ENCODE measurements at places on chromosomes 12 and 14.

DNA sequence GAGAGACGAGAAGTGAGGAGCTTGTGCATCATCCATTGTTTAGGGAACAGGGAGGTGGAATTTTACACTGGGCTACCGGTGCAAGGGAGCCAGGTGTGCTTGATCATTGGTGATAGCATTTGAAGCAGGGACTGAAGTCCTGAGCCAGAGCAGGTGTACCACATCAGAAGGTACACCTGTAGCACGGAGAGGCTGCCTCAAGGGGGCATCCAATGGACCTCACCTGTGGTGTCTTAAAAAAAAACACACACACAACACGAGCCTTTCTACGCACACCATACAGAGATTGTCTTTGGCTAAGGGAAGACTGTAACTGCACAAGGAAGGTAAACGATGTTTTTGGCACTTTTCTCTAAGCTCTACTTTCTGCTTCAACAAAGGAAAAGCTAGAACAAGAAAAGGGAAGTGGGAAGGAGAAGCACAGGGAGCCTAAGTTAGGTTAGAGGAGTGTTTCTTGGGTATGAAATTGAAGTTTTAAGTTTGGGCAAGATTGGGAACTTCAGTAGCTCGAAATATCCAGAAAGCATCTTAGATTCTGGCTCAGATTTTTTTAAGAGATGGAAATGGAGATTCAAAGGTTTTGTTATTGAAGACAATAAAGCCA lies 334.3 kb upstream of the FBXO33 start:
- no peak for DNase-seq

GRCh38 chr12:75751769-75752471 lies 240.5 kb upstream of the KRR1 start:
- DNase-seq, result no peak

DNA sequence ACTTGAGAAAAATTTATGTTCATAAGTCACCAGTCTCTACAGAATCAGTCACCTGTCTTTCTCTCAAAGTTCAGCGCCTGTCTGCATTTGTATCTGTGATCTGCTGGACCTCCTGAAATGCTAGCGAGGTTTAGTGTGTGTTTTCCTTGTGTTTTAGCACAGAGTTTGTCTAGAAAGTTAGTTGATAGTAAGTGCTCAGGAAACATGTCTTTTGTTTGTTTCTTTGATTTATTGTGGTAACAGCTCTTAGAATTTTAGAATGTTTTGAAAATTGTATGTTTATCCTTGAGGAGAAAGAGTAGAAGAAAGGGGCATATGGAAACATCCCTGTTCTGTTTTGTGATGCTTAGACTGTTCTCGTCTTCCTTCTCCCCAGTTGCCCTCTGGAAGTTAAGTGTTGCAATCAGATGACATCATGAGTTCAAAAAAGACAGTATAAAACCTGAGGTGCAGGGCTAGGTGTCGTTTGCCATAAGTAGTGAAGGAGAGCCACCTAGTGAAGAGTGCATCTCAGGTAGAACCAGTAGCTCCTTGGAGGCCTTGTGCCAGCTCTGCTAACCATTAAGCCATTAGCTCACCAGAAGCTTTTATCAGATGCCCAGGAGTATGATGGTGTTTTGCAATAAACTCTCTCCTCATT lies 44.8 kb downstream of the FBXW8 start:
- DNase-seq, result no peak

- DNase-seq, result no peak
Observed at GRCh38 chr12:66624806-66625205, 54.1 kb downstream of the GRIP1 start.

GRCh38 chr12:75996861-75997447 lies 34.6 kb downstream of the PHLDA1 start:
- no peak for DNase-seq

GRCh38 chr14:104973135-104973384 lies 5.1 kb downstream of the AHNAK2 start:
- DNase-seq, result peak; percentile 73

DNA sequence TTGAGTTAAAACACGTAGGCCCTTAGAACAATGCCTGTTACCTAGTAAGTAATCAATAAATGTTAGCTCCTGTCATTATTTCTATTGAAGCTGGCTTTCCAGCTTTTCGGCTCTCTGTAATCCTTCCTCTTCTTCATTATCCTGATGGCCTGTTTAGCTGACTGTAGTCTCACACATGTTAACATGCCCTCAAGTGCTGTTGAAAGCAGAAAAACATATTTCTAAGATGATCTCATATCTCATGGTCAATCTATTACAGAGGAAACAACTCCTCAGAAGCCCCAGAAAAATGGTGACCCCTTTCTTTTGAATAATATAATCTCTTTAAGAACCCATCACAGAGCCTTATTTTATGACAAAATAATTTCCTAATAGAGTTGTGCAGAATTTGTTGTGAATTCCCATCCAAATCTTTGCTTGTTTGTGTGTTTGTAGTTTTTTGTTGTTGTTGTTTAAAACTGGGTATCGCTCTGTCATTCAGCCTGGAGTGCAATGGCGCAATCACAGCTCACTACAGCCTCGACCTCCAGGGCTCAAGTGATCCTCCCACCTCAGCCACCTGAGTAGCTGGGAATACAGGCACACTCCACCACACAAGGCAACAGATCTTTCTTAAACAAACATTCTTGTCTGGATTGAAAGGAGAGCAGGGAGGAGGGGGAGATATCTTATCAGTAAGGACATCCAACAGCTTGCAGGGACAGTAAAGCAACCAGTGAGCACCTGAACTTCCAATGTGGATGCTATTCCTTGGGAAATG lies 242.5 kb upstream of the CAND1 start:
- no peak for DNase-seq
